ENCODE measurements at places on chromosomes 7 and 10.

DNA sequence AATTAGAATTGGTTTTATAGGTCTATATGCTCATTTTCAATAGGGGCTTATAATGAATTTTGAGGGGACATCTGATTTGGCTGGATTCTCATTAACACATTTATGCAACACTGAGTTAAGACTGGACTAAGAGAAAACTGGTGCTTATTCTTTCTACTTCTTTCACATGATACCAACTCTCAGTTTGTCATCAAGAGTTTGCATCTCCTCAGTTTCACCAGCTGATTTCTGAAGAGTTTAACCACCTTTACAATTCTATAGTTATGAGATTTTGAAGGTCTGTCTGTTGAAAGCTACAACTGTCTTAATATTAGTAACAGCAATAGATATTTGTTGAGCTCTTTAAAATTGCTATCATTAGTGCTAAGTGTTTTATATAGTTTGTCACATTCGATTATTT is 867.0 kb upstream of the SORCS1 start:
- DNase-seq: no peak

- no peak for DNase-seq
Observed at GRCh38 chr7:117600911-117601310, 121.1 kb downstream of the CFTR start.

GRCh38 chr7:114183311-114184088 is 231.1 kb upstream of the FOXP2 start:
- DNase-seq: no peak

- DNase-seq: peak; percentile 14
Observed at GRCh38 chr7:64888901-64889685, 14.0 kb upstream of the ZNF273 start.

DNA sequence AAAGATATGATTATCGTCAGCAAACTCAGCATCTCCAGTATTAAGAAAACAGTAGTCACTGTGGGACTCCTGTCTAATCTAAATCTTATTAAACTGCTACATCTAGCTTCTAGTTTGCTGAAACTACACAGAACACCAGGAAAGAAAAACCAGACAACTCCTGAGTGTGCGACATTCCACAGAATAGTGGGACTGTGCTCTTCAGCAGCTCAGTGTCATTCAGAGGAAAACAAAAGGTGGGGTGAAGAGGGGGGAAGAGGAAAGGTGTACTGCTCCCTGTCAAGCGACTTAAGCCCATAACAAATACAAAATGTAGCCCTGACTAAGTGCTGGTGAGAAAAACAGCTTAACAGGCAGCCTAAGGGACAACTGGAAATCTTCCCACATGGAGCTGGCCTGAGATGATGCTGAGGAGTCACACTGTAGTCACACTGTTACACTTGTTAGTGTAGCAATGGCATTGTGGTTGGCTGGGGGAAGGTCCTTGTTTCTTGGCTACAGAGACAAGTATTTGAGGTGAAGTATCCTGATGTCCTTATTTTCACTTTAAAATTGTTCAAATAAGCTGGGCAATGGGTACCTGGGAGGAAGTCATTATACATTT is 135.5 kb downstream of the USP6NL start:
- no peak for DNase-seq

GRCh38 chr10:14142606-14143250 is 188.0 kb downstream of the FRMD4A start:
- DNase-seq: no peak

- DNase-seq: peak; percentile 46
Observed at GRCh38 chr7:78510580-78511188, 712.1 kb downstream of the PHTF2 start.

DNA sequence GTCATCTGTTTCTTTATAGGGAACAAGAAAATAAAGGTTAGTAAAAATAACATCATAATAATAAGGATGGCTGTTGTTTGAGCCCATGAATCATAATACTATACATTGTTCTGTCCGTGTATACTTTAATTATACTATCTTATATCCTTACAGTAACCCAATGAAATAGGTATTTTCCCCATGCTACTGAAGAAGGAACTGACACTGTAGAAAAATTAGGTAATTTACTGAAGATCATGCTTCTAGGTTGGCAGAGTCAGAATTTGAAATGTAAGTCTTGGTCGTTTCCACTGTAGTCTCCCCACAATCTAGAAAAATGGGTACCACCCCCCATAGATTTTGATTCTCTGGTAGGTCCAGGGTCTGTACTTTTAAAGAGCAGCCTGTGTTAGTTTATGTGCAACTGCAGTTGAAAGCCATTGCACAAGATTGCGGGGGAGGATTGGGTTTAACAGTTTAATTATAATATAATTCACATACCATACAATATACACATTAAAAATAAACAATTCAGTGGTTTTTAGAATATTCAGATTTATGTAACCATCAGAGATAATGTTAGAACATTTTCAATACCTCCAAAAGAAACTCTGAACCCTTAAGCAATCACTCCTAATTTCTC is 47.7 kb downstream of the SHOC2 start:
- no peak for DNase-seq

DNA sequence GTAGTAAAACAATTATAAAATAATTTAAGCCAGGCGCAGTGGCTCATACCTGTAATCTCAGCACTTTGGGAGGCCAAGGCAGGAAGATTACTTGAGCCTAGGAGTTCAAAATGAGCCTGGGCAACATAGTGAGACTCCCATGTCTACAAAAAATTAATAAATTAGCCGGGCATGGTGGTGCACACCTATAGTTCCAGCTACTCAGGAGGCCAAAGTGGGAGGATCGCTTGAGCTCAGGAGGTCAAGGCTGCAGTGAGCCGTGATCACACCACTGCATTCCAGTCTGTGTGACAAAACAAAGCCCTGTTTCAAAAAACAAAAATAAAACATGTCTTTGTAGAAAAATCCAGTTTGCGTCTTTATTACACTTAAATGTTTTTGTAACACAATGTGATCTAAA is 141.9 kb upstream of the KAT6B start:
- DNase-seq: no peak

DNA sequence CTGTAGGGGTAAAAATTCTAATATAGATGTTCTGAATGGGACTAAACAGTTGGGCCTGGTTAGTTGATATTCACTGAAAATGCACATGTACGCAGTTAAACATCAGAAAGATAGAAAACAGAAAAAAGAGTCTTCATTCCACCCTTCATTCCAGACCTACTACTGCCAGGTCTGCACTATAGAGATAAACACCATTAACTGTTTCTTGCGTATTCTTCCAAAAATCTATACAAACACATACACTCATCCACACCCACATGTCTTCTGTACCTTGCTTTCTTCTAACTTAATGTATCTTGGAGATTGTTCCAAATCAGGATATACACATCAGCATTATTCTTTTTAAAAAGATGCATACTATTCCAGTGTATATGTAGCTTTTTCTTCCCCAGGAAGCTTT is 13.9 kb upstream of the CLEC2L start:
- no peak for DNase-seq

- DNase-seq: no peak
Observed at GRCh38 chr7:21140622-21141021, 287.3 kb upstream of the SP4 start.

DNA sequence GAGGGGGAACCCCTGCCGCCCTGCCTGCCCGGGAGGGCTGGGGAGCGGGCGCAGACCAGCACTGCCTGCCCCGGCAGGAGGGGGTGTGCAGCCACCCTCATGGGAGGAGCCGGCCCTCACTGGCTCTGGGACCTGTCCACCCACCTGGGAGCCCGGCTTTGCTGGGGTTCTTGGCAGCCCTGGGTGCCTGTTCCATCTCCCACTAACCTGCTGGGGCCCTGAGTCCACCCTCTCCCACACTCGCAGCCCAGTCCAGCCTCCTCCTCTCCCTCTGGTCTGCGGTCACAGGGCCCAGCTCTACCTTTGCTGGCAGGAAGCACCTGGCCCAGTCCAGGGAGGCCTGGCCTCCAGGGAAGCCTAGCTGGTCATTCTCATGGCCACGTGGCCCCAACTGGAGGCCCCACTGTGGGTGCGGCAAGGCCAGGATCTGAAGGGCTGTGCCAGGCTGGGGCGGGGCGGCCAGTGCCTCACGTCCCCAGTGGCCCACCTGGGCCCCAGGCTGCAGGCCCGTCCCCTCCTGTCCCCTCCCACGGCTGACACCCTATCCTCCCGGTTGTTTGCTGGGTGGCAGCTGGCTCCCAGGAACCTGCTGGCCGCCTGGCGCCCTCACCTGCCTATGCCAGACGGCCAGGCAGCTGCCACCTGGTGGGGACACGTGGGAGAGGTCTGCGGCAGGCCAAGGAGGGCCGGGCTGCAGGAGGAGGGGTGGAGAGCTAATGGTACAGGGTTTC is at the start of gene TMEM184A:
Gene TMEM184A, minus strand, starts transcription at position 393 of the 731 bp plus-strand sequence. CDS start 721 bp downstream, outside the sequence.
- DNase-seq: peak; percentile 6

DNA sequence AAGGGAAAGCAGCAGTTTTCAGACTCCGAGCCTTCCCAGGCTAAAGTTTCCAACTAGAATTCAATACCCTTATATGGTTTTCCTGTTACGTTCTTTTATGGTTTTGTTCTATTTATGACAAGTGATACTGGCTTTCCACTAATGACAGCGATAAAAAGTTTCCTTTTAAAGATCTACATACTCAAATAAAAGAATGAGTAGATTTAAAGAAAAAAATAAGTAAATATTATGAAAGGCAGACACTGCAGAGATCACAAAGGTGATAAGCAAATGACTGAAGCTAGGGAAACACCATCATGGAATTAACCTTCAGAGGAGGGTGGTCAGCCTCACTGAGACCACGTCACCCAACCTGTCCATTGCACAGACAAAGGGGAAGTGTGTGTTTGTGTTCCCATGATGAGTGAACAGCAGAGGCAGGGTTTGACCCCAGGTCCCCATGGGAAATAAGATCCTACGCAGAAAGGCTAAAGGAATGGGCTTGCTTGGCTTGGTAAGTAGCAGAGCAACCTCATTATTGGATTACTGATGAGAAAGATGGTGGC is 4.0 kb downstream of the VSIR start:
- no peak for DNase-seq

- DNase-seq: no peak
Observed at GRCh38 chr10:86942441-86943315, 14.7 kb downstream of the MMRN2 start.

DNA sequence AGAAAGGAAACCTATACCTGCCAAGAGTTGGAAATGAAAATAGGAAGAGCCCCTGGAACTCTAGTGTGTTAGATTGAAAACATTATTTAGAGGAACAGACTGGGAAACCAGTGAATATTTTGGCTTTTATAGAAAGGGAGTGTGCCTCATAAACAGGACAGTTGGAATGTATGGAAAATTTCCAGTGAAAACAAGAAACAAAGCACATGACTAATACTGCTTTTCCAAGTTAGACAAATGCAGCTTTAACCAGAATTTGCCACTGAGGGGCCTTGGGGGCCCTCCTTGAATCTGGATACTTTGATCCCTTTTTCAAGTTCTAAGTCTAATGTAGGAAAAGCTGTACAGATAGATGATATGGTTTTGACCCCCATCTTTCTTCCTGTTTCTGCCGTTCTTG is 21.2 kb downstream of the ITGB8 start:
- no peak for DNase-seq

DNA sequence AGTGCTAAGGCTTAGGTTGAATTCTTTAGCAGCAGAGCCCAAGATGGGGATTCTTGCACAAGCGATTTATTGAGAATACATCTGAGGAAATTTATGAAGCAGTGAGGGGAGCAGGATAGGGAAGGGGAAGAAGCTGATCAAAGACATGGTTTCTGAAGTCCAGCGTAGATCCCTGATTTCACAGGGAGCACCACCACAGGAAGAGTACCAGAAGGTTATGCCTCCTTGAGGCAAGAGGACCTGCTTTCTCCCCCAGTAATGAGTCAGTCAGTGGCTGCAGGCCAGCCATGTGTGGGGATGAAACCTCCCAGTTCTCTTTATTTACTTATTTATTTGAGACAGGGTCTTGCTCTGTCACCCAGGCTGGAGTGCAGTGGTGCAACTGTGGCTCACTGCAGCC is 35.0 kb upstream of the CBLL1 start:
- no peak for DNase-seq

GRCh38 chr10:30366829-30367228 is 17.8 kb upstream of the MTPAP start:
- DNase-seq: no peak

DNA sequence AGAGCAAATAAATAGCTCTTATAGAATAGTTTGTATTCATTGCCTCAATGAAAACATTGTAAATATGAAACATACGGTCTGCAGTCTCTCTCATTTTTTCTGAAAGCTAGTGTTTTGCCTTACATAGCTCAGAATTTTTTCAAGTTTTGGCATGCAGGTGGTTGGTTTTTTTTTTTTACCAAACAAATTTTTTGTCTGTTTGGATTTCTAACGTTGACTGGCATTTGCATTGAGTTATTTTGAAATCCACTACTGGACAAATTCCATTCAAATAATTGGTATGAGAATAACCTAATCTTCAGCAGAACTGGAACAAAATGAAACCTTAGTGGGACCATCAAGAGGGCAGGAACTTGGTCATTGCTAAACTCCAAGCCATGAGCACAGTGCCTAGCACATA is 107.6 kb upstream of the SAMD8 start:
- DNase-seq: no peak

GRCh38 chr10:108375691-108376090 is 1211.2 kb upstream of the SORCS1 start:
- DNase-seq: no peak

GRCh38 chr10:86340176-86340990 is 26.2 kb downstream of the GRID1 start:
- DNase-seq: no peak

DNA sequence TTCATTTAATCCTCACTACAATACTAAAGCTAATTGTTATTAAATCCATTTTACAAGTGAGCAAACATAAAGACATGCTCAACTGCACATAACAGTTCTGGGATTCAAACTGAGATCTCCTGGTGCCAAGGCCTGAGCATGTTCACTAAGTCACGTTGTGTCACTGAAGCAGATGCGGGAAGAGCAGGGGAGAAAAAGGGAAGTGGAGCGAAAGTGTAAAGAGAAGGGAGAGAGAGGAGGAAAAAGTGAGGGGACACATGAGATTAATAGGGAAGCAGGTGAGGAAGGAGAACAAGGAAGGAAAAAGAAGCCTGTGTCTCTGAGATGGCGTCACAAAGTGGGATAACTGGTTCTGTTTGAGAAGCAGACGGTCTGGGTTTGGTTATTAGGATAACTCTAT is 38.9 kb upstream of the KAT6B start:
- DNase-seq: no peak

DNA sequence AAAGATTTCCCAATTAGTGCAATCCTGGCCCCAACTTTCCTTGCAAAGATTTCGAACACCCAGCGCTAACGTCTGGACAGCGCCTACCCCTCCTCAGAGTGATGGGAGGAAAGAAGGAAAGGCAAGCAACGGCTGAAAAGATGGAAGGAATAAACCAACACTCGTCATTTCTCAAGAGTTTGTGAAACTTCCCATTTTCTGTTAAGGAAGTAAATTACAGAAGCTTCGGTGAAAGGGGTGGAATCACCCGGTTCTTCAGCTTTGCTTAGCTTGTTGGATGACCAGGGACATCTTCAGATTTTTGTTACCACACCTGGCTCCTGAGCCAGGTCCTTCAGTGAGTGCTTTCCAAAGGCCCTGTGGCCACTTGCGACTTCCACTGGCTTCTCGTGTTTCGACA is 313.1 kb downstream of the SKIDA1 start:
- no peak for DNase-seq

- DNase-seq: peak; percentile 84
Observed at GRCh38 chr7:149147752-149148653, 750 bp downstream of the ZNF398 start.
